ENCODE measurements at places on chromosomes 11 and 22.

GRCh38 chr11:9688716-9689511 is 25.0 kb downstream of the SWAP70 start:
- DNase-seq, result no peak

GRCh38 chr11:80533463-80533862 is 1092.6 kb upstream of the TENM4 start:
- no peak for DNase-seq

GRCh38 chr11:67354075-67355022 is 1.0 kb upstream of the POLD4 start:
- DNase-seq, result no peak

- DNase-seq, result no peak
These were observed 11.2 kb downstream of the SPATA19 start for GRCh38 chr11:133833898-133834681.

- DNase-seq, result no peak
These were observed 32.2 kb upstream of the HEPHL1 start for GRCh38 chr11:93988912-93989311.

DNA sequence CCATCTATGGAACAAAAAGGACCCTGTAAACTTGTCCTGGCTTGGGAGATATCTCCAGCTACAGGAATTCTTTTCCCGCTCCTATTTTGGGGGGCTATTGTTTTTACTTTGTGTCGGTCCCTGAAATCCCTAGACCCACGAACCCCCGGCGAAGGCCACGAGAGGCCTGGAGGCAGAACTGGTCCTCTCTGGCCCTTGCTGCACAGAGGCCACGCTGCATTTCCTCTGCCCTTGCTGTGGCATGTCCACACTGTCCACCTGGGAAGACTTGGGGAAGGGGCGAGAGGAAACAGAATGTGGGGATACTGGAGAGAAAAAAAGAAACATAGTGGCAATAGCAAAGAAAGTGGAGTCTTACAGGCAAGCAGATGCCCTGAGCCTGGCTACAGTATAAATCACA is 2.3 kb upstream of the ANO1 start:
- no peak for DNase-seq

DNA sequence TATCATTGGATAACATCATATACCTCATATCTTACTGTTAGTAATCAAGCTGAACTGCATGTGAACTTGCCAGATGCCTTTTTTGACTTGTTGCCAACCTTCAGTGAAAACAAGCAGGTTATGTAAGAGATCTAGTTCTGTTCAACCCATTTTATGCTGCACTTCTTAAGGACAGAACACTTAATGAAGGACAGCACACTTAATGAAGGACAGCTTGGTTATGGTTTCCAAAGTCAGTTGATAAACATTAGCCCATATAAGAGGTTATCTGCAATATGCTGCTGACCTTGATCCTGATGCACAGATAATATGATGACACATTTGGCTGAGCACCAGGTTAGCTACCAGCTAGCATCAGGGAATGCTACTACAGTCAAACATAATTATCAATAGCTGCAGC is 358.7 kb upstream of the PDGFD start:
- no peak for DNase-seq

- no peak for DNase-seq
These were observed 6.9 kb upstream of the PSMC3 start for GRCh38 chr11:47433157-47433556.

- no peak for DNase-seq
These were observed 36.3 kb downstream of the HIRA start for GRCh38 chr22:19395276-19395675.

GRCh38 chr11:7143908-7144307 is 55.1 kb downstream of the RBMXL2 start:
- no peak for DNase-seq

DNA sequence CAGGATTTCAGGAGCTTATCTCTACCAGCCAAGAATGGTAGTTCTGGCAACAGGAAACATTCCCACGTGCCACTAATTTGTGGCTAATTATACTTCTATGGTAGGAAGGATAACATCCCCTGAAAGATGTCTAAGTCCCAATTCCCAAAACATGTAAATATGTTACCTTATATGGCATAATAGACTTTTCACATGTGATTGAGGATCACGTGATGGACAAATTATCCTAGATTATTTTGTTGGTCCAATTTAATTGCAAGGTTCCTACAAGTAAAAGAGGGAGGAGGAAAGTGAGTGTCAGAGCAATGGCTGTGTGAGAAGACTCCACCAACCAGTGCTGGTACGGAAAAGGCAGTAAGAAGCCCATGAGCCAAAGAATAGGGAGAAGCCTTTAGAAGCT is 9.9 kb upstream of the MSANTD4 start:
- no peak for DNase-seq

GRCh38 chr11:76385903-76386302 is 4.8 kb downstream of the GVQW3 start:
- DNase-seq, result no peak

- DNase-seq, result no peak
These were observed 6.6 kb upstream of the TEAD1 start for GRCh38 chr11:12667646-12668045.

DNA sequence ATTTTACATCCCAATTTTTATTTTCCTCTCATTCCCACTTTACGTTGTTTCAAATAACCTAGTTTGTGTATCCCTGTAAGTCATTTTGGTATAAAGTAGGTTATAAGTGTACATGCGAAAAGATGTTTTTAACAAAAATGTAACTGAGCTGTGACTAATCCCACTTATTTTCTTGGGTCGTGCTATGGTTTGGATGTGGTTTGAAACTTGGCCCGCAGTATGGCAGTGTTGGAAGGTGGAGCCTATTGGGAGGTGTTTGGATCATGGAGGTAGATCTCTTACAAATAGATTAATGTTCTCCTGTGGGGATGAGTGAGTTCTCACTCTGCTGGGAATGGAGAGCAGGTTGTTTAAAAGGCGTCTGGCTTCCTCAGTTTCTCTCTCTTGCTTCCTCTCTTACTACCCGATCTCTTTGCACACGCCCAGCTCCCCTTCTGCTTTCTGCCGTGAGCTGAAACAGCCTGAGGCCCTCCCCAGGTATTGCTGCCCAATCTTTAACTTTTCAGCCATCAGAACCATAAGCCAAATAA is 7.2 kb downstream of the RPL27A start:
- no peak for DNase-seq

DNA sequence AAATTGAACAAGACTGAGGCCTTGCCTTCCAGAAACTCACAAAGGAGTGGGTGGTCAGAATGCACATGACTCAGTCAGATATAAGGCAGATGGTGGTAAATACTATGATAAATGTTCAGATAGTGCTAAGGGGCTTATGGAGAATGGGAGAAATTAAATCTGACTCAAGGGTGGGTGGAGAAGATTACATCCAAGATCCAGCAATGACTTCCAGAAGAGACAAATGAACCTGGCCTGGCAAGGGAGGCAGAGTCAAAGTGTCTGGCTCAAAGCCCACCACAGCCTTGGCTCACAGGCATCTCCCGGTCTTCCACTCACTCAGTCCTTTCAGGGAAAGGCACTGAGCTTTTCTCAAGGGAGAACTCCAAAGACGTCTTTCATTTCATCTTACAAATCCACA is 6.1 kb upstream of the ZBTB16 start:
- DNase-seq, result no peak

GRCh38 chr11:124837491-124837856 is 27.8 kb upstream of the ROBO3 start:
- DNase-seq, result no peak
